ENCODE measurements at places on chromosomes 16 and 17. TPM values are rescaled to one million over a fixed set of nuclear protein-coding genes. Genes with fewer than 3 reads are reported as not detected.

DNA sequence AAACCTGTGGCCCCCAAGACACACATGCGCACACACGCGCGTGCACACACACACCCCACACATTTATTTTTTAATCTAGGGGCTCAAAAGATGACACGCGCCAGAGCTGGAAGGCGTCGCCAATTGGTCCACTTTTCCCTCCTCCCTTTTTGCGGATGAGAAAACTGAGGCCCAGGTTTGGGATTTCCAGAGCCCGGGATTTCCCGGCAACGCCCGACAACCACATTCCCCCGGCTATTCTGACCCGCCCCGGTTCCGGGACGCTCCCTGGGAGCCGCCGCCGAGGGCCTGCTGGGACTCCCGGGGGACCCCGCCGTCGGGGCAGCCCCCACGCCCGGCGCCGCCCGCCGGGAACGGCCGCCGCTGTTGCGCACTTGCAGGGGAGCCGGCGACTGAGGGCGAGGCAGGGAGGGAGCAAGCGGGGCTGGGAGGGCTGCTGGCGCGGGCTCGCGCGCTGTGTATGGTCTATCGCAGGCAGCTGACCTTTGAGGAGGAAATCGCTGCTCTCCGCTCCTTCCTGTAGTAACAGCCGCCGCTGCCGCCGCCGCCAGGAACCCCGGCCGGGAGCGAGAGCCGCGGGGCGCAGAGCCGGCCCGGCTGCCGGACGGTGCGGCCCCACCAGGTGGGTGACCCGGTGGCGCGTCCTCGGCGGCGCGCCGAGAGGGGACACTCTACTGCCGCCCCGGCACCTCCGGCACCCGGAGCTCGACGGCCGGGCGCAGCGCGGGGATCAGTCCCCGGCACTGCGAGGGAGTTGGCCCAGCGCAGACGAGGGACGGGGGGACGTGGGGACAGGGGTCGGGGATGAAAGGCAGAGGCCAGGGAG lies at the start of gene STAT5A:
TSS of gene STAT5A (plus strand) at position 522 of the 826 bp plus-strand sequence. CDS start 914 bp downstream, outside the sequence.
- peak; percentile 80 for DNase-seq

DNA sequence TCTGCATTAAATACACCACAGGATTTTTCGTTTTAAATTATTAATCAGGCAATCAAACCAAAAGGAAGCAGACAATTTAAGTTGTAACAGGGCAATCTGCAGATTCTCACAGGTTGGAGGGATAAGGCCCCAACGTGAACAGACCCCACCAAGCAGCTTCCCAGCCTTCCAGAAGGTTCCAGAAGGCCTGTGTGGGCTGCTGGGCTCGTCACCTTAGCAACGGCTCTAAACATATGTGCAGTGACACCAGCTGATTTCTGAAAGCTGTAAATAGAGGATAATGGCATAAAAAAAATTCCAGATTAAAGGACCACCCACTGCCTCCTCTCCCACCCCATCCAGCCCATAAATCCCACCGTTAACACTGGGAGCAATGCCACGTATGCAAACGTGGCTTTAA lies 123.8 kb downstream of the ZNF778 start:
- DNase-seq = no peak

DNAI2 gene
- not detected for total RNA-seq

KRTAP1-5 gene
- total RNA-seq = not detected

TERB1 gene
- total RNA-seq = not detected

DNA sequence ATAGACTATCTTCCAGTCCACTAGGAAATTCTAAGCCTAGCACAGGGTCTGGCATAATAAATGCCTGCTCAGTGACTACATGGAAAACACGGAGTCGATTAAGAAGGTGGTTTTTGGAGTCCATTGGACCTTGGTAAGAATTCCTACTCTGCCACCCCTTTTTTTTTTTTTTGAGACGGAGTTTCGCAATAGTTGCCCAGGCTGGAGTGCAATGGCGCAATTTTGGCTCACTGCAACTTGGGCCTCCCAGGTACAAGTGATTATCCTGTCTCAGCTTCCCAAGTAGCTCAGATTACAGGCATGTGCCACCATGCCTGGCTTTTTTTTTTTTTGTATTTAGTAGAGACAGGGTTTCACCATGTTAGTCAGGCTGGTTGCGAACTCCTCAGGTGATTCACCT lies 123.2 kb downstream of the HS3ST2 start:
- DNase-seq = no peak

NGFR gene
- total RNA-seq = 209 TPM

DPEP3 gene
- total RNA-seq = 0.66 TPM

CNTNAP1 gene
- 21.0 TPM for total RNA-seq

DNA sequence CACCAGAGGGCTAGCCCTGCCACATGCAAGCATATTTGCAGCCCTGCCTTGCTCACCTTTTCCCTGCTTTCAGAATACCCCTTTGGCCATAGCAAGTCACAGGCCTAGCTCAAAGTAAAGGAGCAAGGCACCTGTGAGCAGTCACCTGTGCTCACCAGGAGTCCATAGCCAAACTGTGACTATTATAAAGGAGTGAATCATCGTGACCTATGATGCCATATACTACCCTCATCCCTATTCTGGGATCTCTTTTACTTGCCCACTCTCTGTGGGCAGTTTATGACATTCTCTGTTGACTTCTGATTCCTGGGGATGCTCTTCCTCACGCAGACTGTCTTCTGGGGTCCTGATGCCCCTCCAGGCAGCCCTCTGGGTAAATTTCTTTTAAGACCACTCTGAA lies 200.5 kb upstream of the NLRP1 start:
- DNase-seq = no peak

GRCh38 chr17:52024300-52024870 lies 134.1 kb downstream of the CA10 start:
- no peak for DNase-seq

Measured in tibial nerve (tissue), 4 donors.